ENCODE measurements at places on chromosomes 5 and 9.

- DNase-seq, result peak; percentile 21
These were observed 122.3 kb downstream of the GNAQ start for GRCh38 chr9:77909306-77909705.

DNA sequence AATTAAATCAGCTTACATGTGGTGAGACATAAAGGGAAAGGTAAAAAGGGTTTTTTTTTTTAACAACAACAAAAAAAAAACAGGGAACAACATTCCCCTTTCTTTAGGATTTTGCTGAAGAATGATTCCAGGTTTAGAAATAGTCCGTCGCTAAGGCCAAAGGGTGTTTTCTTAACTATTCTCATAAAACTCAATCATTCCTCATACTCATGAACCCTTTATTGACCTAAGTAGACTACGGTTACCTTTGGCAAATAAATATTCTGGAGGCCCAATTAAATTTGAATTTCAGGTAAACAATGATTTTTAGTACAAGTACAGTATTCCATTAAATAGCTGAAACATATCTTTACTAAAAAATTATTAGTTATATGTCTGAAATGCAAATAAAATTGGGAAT, 55.6 kb upstream of the CCNG1 start:
- no peak for DNase-seq

GRCh38 chr9:104319685-104320084, 184.4 kb upstream of the OR13F1 start:
- no peak for DNase-seq

DNA sequence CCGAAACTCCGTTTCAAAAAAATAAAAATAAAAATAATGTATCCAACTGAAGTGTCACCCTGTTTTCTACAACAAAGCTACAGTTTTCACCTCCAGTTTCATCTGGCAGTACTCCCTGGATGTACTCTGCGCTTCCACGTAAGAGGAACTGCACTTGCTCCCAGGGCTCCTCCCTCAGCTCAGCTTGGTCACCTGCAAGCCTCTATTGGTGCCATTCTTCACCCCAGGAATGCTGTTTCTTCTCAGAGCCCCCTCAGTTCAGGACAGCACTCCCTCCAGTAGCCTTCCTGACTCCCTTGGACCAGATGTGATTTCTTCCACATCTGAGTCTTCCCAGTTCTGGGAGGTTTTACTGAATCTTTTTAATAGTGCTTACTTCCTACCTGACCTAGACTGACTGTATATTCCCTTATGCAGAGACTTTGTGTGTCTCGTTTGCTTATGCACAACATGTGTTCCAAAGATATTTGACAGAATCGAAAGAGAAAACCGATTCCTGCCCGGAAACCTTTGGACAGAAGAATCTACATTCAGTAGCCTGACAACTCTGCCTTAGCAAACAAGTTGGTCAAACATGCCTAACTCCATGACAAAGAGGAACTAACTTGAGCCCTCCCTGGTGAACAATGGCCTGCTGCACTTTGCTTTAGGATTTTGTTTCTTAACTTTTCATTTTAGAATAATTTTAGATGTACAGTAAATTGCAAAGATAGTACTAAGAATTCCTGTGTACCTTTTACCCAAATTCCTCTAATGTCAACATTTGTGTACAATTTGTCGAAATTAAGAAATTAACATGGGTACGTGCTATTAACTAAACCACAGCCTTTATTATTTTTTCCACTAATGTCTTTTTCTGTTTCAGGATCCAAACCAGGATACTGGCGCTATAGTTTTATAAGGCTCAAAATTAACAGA, 814 bp downstream of the CCDC125 start:
- no peak for DNase-seq

DNA sequence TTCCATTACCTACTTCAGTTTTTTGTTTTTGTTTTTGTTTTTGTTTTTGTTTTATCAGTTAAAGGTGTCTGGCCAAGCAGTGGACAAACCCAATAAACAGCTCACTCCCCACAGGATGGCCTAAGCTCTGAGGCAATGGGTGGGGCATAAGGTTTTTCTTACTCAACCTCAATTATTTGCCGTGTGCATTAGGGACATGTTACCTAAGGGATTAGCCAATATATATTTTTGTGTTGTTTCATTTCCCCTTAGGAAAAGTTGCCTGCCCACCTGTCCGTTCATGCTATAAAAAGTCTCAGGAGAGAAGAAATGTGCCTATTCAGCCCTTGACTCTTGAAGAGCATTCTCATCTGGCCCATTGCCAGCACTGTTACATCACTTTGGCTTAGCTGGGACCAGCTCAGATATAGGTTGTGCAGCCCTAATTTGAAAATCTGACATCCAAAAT, 7.3 kb downstream of the SH3RF2 start:
- no peak for DNase-seq

GRCh38 chr9:127107171-127107928, 15.1 kb downstream of the ANGPTL2 start:
- no peak for DNase-seq

DNA sequence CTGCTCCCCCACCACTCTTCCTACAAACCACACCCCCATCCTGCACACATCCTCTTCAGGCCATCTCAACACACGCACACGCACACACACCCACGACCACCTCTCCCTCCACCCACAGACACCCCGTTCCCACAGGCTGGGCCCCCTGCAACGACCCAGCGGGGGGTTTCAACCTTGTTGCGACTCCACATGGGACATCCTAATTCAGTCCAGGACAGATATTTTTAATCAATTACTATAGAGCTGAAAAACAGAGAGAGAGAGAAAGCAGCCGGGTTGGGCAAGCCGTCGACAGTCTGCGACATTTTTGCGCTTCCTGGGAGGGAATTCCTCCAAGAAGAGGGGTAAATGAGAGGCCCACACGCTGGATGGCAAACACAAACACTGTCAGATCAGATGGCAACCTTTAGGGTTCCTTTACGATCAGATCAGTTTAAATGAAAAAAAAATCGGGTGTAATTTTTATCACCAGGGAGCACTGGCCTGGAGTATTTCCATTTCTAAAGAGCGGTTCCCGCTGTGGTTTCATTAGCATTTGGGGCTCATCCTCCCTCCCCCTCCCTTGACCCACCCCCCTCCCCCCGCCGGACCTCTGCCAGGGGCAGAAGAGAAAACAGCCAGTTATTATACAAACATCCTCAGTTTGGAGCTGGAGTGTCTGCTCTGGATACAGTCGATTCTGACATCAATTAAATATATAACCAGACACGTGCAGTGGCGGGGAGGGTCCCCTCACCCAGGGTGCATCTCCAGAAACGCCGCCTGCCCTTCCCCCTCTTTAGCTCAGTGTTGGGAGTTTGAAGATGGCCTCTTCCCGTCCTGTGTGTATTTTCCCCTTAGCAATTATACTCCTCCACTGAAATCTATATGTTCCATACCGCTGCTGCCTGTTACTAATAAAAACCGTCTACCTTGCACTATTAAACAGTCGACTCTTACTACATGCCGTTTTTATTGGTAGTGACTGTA, 2.3 kb upstream of the IRX2 start:
- DNase-seq, result no peak

GRCh38 chr5:134240421-134240962, 14.6 kb upstream of the PPP2CA start:
- DNase-seq, result no peak

DNA sequence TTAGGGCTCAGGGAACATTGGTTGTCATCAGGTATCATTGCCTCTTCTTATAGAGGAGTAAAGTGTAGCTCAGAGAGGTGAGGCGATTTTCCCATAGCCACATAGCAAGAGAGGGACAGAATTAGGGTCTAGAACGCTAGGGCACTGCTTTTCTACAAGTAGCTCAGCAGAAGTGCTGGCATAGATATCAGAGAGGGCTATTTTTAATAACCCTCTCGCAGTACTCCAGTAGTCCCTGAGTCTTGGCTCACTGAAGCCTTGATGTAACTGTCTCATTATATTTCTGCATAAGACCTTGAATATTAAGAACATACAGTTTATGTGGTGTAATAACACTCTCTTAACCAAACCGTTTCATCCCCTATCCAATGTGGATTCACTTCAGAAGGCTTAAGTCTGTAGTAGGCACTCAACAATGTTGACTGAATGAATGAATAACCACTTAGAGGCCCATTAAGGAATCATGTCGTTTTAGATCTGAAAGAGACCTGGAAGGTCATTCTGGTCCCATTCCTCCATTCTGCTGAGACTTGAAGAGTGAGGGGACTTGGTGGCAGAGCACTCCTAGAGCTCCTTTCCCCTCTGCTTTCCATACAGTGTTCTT, 4.7 kb upstream of the FRMPD1 start:
- DNase-seq, result no peak

- peak; percentile 69 for DNase-seq
These were observed 739 bp downstream of the C9orf72 start for GRCh38 chr9:27572566-27572917.

- DNase-seq, result no peak
These were observed 57.6 kb upstream of the GRAMD2B start for GRCh38 chr5:126365446-126366198.

DNA sequence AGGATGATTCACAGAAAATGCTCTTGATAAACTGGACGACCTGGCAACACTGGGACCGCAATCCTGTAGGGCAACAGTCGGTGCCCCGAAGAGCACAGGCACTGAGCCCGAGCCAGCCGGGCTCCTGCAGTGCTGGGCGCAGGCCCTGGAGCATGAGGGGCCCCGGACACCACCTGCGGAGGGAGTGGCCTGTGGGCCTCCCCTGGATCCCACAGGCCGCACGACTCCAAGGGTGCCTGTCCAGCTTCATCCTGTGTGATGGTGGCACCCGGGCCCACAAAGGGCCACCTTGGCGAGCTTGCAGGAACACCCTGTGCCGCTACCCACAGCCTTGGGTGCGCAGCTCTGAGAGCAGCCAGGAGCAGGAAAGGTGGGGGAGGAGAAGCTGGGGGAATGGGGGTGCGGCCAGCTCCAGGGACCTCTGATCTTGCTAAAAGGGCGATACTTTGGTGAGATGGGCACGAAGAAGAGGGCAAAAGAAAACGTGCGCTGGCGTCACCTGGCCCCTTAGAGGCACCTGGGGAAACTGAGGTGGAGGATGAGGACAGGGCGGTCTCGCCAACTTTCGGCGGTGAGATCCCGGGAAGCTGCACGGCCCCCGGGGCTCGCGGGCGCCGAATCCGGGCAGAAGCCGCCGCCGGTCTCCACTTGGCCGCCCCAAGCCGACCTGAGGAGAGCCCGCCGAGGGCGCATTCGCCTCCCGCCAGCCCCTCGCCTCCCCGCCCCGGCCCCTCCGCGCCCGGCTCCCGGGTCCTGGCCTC, 722 bp downstream of the TBC1D9B start:
- peak; percentile 44 for DNase-seq

Data from CD4-positive, alpha-beta T cell treated with Interleukin-6 for 4 hours (primary cell).